ENCODE measurements at places on chromosomes 6 and 20.

DNA sequence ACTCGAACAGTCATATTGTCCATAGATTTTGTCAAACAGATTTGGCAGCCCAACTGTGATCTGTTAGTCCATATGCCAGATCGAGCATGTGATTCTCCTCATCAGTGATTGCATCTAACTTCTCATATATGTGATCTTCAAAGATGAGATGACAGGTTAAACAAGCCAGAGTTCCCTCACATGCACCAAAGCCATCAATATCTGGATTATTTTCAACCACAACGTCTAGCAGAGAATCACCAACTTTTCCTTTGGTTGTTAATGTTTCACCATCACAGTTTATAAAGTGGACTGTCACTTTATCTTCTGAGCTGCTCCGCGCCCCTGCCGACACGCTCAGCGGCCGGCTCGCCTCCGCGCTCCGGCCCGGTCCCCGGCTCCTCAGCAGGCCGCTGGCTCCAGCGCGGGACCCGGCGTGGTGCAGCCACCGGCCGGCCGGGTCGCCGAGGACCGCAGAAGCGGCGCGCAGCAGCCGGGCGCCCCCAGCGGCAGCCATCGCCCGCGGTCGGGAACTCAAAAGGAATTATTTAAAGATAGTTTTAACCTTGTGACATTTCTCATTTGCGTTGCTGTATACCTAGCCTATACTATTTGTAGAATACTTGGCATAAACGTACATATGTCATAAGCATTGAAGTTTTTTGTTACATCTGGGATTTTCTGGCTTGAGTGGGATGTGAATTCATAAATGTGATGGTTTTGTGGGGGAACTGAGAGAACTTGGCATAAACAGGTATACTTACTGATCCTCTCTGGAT is 40.1 kb upstream of the DYNLRB1 start:
- no peak for DNase-seq

- DNase-seq: no peak
Measured at GRCh38 chr6:29797135-29797534, 30.5 kb upstream of the HLA-G start.

- DNase-seq: peak; percentile 31
Measured at GRCh38 chr20:45470937-45471336, 1.4 kb downstream of the WFDC2 start.

DNA sequence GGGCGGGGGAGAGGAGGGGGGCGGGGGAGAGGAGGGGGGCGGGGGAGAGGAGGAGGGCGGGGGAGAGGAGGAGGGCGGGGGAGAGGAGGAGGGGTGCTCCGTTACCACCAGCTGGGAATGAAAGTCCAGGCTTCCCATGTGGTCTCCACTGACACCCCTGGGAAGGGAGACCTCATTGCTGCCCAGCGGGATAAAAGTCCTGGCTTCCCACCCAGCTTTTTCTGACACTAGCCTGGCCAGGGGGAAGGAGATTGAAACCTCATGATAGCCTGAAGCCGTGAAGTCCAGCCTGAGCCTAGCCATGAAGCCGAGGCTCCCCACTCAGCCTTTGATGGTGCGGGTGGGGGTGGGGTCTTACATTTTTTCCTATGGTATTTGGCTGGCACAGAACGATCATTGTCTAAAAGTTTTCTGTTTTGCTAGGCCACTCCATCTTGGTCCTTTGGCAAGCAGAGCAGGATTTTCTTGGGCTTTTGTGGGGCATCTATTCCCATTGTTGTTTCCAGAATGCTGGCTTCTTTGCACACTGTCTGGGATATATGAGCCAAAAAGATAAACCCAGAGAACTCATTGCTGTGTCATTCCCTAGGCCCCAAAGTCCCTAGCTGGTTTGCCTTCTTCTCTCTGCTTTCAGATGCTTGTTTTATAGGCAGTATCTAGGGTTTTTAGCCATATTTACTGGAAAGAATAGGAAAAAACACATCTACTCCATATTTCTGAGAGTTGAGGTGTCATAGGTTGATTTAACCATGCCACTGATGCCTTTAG is 67.9 kb upstream of the RNF24 start:
- DNase-seq: no peak

DNA sequence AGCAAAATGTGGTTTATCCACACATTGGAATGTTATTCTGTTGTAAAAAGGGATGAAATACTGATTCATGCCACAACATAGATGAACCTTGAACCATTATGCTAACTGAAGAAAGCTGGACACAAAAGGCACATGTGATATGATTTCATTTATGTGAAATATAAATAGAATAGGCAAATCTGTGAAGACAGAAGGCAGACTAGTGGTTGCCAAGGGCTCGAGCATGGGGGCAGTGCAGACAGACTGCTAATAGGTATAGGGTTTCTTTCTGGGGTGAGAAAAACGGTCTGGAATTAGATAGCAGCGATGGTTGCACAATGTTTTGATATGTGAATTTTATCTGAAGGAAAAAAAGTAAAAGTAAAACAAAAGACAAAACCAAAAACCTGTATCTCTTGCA is 54.6 kb upstream of the FNDC1 start:
- no peak for DNase-seq

GRCh38 chr6:16825784-16826183 is 64.5 kb upstream of the ATXN1 start:
- DNase-seq: no peak

DNA sequence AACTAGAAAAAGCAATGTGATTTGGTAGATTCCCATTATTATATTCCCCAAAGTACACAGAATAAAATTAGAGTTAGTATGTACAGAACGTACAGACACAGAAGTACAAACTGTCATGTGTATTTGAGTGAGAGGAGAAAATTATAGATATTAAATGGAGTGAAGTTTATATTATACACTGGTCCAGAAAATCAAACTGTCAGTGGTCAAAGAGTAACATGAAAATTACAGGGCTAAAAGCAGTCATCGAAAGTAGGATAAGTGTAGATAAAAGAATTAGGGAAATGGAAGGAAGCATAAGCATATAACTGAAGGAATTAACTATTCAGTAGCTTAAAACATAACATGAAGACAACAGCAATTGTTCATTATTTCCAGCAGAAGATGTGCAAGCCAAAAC is 30.3 kb downstream of the SEL1L2 start:
- no peak for DNase-seq

- DNase-seq: peak; percentile 75
Measured at GRCh38 chr6:156980515-156980914, 203.3 kb downstream of the ARID1B start.

DNA sequence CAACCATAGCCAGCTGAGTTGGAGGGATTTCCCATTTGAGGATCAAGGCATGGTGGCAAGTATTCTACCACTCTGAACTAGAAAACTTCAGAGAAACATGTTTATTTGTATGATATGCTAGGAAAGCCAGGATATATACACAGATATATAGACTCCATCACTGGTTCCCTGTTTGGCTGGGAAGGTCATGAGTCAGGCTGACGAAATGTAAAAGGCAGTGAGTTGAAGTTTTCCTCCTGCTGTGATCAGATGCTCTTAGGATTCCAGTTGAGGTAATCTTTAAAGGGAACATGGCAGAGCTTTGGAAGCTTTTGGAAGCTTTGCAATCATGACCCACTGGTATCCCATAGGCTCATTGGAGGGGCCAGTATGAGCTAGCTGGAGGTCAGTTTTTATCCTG is 1369.1 kb downstream of the EPHA7 start:
- DNase-seq: no peak

Measured in NCI-H1092 treated with DMSO at 0.1 percent for 48 hours (cell line).